ENCODE measurements at places on chromosomes 4 and X. TPM values are rescaled to one million over a fixed set of nuclear protein-coding genes. Genes with fewer than 3 reads are reported as not detected.

The NMU gene
- not detected for total RNA-seq

The PGAM4 gene
- total RNA-seq = not detected

The KDR gene
- 18.2 TPM for total RNA-seq

The SLC9B1 gene
- total RNA-seq = 4.9 TPM

The CORIN gene
- total RNA-seq = 0.13 TPM

The MCF2 gene
- total RNA-seq = 0.12 TPM

The PASD1 gene
- total RNA-seq = not detected

The SLC30A9 gene
- 73.8 TPM for total RNA-seq

The FAM184B gene
- total RNA-seq = not detected

The ENPP6 gene
- total RNA-seq = not detected

The NDP gene
- 15.3 TPM for total RNA-seq

The C4orf51 gene
- total RNA-seq = not detected

The JADE1 gene
- 13.7 TPM for total RNA-seq

The PNMA5 gene
- total RNA-seq = not detected

The NCAPG gene
- 16.3 TPM for total RNA-seq

The GAR1 gene
- 3.4 TPM for total RNA-seq

The PRR32 gene
- total RNA-seq = not detected

The MAML3 gene
- 0.93 TPM for total RNA-seq

The CACNA1F gene
- total RNA-seq = not detected

The DUX4 gene
- not detected for total RNA-seq

The NAP1L5 gene
- 11.6 TPM for total RNA-seq

All from aortic smooth muscle cell (primary cell).